ENCODE measurements at places on chromosomes 3 and 15. TPM values are rescaled to one million over a fixed set of nuclear protein-coding genes. Genes with fewer than 3 reads are reported as not detected.

Gene FSTL1
- polyA plus RNA-seq = 491 TPM

GRCh38 chr15:64507293-64507802 is 47.0 kb downstream of the ZNF609 start:
- peak; percentile 64 for DNase-seq

Gene GPR62
- 0.83 TPM for polyA plus RNA-seq

Gene TAGLN3
- polyA plus RNA-seq = 1.5 TPM

DNA sequence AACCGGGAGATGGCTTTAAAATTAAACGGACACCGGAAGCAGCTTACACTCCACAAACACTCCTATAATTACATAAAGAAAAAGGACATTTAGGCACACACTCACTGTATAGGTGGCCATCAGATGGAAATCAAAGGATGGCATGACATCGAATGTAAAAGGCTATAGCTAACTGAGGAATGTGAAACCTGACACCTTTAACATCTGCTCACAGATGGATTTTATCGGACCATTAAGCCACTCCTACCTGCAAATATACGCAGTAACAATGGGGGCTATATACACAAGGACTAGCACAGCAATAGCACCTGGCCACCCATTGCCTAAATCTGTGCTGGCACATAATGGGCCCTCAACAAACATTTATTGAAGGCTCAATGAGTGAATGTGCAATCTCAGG is 14.5 kb upstream of the RBSN start:
- no peak for DNase-seq

DNA sequence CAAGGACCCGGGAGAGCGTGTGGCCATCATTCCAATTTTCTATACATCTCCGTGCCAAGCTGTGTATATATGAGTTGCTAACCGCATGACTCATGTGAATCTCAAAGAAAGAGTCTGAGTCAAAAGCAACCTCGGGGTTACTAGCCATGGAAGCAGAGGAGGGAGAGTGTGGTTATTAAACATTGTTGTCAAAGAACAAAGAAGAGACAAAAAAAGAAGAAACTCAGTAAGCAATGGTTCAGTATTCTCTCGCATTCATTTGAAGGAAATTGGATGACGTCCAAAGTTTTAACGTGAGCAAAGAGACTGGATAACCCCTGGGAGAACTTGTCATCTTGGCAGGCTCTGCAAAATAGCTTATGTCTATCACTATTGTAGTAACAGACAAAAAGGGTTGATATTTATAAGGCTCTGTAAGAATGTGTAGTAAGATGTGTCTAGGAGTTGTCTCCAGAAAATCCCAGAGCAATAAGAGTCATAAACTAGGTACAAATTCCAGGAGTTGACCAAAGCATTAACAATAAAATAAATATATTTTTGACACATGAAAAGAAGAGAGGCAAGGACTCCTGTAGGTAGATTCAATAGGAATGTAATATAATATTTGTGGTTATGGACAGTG is 52.8 kb upstream of the GRM7 start:
- no peak for DNase-seq

DNA sequence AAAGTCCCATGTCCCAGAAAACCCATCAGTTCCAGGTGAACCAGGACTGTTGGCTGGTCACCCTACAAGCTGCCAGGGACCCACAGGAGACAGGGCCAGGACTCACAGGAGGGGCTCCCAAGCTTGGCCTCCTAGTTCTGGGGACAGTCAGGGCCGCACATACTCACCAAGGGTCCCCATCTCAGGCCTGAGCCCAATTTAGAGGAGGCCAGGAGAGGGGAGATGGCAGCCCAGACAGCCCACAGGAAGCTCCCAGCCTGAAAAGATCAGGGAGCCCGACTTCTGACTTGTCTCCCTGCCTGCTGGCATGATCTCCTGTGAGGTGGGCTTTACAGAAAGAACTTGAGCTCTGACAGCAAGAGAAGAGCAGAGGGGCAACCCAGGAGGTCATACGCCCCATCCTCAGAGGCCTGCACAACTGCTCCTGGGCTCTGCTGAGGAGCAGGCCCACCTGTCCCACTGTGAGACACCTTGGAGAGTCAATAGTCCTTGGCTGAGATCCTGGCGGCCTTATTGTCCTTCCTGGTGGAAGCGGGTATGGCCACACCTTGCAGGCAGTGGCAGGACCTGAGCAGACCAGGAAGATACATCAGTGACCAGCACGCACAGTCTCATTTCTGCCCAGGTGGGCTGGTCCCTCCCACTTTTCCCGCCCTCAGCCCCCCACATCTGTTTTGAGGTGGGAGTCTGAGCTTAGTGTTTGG is 2.5 kb upstream of the ISLR start:
- no peak for DNase-seq

DNA sequence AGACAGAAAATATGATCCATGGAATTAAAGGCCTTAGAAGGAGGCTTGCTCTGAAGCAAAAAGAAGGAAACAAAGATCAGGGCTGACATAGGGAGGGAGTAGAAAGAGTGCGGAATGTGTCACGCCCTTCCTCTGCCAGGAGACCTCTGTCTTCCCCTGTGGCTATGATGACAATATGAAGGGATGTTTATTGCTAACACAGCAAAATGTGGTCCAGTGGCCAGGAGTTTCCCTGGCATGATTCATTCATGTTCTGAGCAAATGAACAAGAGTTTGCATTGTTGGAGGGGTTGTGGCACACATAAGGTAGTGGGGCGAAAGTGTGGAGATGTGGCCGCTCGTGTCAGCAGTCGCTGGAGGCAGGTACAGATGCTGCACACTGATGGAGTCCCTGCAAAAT is 169.4 kb downstream of the SHQ1 start:
- DNase-seq = no peak

- DNase-seq = no peak
Observed at GRCh38 chr3:51999846-52000245, 4.2 kb upstream of the RPL29 start.

DNA sequence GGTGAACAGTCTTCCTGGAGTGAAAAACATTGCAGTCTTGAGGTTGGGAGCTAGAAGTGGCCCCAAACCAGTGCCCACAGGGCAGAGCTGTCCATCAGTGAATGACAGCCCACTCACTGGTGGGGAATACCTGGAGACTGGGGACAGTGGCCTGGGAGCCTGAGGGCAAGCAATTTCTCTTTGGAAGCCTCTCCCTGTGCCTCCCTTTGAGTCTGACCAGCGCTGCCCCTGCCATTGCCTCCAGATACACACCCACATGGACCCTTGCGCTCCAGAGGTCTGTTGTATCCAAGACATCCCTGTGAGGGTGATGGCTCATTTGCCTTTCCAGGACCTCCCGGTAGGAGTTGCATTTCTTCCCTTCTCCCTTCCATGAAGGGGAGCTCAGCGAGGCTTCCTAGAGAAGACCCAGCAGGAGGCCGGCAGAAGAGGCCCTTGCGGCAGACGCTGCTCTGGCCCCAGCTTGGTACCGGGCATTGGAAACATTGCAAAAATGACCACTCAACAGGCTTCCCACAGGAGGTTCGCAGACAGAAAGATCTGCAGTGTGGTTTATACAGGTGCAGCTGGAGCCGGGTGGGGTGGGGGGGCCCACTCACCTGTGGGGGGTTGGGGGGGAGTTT is 38.5 kb downstream of the KLF13 start:
- no peak for DNase-seq

DNA sequence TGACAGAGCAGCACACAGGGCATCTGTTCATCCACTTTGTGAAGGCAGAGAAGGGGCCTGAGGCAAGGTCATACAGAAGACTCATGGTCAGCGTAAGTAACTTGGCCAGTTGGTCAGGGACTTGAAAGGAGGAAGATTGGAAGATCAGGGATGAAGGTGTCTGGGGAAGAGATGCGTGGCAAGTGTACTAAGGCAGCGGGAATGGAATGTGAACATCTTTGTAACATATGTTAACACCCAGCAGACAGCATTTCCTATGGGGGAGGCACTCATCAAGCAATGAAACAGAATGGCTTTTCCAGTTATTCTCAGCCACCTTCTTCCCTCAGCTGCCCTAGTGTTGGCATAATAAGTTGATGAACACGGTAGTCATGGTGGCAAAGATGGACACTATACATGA is 7.8 kb upstream of the RFC4 start:
- no peak for DNase-seq

Gene CCDC13
- polyA plus RNA-seq = 2.0 TPM

DNA sequence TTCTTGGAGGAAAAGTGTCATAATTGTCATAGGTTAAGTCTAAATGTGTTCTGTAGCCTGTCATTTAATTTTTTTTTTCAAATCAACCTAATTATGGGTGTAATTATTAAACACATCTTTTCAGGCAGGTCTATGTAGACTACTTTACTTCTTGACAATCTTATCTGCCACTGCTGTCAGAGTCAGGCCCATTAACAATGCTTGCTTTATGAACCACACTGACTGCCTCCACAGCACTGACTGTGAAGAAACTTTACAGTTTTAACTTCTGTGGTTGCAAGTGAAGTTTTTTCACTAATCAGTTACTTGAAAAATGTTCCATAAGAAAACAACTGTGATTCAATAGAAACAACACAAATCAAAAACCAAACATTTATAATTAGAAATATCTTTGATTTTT is 407.8 kb downstream of the PLCL2 start:
- DNase-seq = no peak

Gene RGMA
- polyA plus RNA-seq = 8.6 TPM

Gene FBXL22
- polyA plus RNA-seq = 1.4 TPM

Gene ZNF80
- 0.11 TPM for polyA plus RNA-seq

DNA sequence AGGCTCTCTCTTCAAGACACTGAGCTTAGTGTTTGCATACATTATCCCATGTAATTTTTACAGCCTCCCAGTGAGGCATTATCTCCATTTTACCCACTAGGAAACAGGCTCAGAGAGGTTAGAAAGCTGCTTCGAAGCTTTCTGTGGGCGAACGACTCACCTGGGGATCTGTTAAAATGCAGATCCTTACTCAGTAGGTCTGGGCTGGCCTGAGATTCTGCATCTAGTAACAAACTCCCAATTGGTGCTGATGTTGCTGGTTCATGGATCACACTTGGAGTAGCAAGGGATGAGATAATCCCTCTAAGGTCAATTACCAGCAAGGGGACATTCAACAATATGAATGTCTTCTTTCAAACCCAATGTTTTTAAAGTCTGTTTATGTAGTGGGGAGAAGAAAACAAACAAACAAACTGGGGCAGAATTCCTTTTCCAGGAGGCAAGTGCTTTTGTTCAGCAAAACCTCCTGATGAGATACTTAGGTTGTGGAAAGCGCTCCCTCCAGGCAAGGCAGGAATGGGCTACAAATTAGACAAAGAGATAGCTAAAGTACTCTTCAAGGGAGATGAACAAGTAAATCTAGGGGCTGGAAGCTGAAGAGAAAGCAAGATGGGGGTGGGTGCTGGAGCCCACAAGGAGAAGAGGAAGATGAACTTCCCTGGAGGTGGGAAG is 311.9 kb downstream of the SHQ1 start:
- no peak for DNase-seq

Gene BTLA
- 0.40 TPM for polyA plus RNA-seq

Gene SH2D7
- 0.83 TPM for polyA plus RNA-seq

GRCh38 chr3:57234613-57235575 is 7.4 kb downstream of the APPL1 start:
- DNase-seq = no peak

DNA sequence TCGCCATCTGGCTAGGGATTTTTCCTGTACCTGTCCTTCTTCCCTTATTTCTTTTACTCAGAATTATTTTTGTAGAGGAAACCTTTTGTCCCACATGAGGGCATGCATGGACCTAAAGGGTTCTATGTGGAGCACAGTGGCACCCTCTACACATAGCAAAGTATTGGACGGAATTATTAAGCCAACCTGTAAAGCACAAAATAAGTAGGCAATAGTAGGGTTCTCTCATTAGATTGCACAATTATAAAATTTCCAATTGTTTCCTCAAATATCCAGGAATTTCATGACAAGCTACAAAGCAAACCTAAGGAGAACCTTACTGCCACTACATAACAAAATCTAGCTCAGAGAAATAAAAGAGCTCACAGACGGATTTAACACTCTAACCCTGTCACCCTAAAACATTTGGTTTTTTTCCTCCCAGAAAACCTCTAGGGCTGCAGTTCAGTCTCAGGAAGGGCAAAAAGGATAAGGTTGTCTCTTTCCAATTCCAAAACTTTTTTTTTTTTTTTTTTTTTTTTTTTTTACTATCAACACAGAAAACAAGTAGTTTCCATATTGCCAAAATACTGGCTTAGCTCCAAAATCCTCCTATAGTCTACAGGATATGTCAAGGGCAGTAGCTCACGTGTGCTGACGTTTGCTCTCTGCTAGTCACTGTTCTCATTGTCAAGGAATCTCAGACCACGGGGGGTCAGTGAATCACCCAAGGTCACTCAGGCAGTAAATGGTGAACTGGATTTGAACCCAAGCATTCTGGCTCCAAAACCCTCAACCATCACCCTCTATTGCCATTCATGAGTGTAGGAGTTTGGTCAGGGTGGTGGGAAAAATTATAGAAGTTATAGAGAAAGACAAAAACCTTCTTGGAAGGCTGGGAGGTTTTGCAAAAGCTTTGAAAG is 52.3 kb downstream of the NCEH1 start:
- no peak for DNase-seq

DNA sequence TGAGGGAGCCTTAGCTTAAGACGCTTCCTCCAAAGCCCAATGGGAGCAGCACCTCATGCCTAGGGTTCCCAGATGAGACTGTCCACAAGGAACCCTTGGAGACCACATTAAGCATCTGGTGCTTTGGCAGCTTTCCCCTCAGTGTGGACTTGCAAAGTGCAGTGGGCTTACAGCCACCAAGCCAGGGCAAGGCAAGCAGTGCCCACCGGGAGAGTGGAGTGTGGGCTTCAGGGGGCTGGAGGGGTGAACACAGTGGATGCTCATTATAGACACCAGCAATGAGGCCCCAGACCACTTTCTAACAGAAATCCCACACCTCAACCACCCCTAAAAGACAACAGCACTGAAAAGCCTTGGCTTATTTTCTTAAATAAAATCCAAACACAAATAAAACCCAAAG is 9.1 kb upstream of the MUSTN1 start:
- no peak for DNase-seq

DNA sequence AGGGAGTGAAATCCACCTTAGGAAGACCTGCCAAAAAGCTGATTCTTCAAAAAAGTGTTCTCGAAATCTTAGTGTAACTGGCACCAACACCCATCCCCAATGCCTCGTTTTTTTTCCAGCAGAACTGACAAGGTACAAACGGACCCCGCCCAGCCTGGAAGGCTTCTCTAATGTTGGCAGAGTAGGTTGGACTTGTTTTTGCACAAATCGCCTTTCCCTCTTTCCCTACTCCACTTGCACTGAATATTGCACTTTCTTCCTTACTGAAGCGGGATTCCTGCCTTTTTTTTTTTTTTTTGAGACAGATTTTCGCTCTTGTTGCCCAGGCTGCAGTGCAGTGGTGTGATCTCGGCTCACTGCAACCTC is 544 bp upstream of the TIMMDC1 start:
- DNase-seq = no peak

Gene ROBO1
- polyA plus RNA-seq = 118 TPM

- DNase-seq = no peak
Observed at GRCh38 chr15:76206325-76206976, 104.8 kb downstream of the ETFA start.

GRCh38 chr15:69305204-69305931 is 6.7 kb downstream of the PAQR5 start:
- DNase-seq = no peak

DNA sequence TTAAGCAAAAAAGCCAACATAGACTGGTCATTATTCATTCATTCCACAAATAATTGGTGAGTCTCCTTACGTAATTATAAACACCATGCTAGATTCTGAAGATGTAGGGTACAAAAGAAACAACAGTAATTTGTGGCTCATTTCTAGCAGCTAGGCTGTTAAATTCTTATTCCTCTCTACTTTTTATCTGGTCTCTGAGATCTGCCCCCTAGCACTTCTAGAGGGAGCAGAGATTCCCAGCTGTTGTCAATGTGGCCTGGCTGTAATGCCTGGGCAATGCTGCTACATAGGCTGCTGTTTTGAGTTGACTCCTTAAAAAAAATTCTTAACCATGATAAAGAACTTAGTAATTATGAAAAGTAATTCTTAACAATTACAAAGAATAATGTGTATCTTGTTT is 434.9 kb upstream of the THRB start:
- DNase-seq = no peak

Data from renal cortex interstitium (tissue), 15 donors.